ENCODE measurements at places on chromosomes 3 and 15. TPM values are rescaled to one million over a fixed set of nuclear protein-coding genes. Genes with fewer than 3 reads are reported as not detected.

- no peak overlapping the region for H3K27ac ChIP-seq
- no peak for DNase-seq
- H3K36me3 ChIP-seq = no peaks in the 10 kb centered on the region
- no peaks in the 10 kb centered on the region for H3K4me1 ChIP-seq
Observed at GRCh38 chr3:71504250-71505036, 79.1 kb downstream of the FOXP1 start.

- H3K36me3 ChIP-seq = peaks cover 10% of the 10 kb centered on the region
- H3K4me1 ChIP-seq = no peaks in the 10 kb centered on the region
- no peak overlapping the region for H3K27ac ChIP-seq
- no peak for DNase-seq
- no peaks in the 10 kb centered on the region for H3K27me3 ChIP-seq
Observed at GRCh38 chr15:49023354-49023753, 22.9 kb downstream of the SECISBP2L start.

GRCh38 chr3:14691239-14691638, 16.3 kb downstream of the C3orf20 start:
- H3K4me3 ChIP-seq = no peak overlapping the region
- H3K27me3 ChIP-seq = no peaks in the 10 kb centered on the region
- H3K27ac ChIP-seq = no peak overlapping the region
- no peak for DNase-seq
- no peaks in the 10 kb centered on the region for H3K36me3 ChIP-seq

DNA sequence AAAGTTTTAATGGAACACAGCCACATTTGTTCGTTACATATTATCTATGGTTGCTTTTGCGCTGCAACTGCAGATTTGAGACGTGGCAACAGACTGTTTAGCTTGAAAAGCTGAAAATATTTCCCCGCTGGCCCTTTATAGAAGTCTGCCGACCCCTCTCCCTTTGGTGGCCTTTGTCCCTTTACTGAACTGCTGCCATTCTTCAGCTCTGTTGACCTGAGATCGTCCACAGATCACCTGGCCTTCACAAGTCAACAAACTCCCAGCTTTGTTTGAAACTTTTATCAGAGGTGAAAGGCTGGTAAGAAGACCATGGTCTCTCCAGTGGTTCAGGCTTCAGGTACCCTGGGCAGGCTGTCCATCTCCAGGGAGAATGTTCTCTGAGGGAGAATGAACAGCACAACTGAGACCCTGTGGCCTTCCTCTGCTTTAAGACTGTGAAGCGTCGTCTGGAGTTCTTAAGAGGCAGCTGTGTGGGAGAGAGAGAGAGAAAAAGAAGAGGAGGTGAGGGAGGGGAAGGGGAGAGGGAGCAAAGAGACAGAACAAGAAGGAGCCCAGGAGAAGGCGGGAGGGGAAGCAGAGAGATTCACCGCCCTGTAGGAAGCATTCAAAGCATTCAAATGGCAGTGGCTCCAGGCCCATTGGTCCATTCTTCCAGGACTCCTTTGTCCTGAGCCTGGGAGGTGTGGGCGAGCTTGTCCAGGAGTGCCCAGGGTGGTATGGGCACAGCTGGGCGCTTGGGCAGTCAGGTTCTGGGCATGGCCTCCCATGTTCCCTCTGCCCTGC, 53.7 kb upstream of the INSYN1 start:
- no peaks in the 10 kb centered on the region for H3K27me3 ChIP-seq
- H3K27ac ChIP-seq = no peak overlapping the region
- no peaks in the 10 kb centered on the region for H3K36me3 ChIP-seq
- DNase-seq = no peak
- no peak overlapping the region for H3K4me3 ChIP-seq

DNA sequence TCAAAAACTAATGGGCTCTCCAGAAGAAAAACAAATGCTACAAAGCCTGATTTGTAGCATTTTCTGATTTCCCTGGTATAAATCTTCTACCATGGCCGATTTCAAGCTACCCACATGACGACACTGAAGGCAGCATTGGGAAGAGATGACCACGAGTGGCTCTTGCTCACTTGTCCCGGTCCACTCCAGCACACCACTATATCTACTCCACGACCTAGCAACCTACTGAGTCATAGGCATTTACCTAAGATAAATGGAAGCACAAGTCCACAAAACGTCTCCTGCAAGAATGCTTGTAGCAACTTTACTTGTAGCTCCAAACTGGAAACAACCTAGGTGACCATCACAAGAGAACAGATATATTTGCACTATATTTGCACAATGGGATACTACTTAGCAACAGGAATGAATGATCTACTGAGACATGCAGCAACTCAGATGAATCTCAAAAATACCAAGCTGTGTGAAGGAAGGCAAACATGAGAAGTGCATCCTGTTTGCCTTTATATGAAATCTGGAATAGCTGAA, 60.8 kb upstream of the HES1 start:
- no peak overlapping the region for H3K4me3 ChIP-seq
- no peaks in the 10 kb centered on the region for H3K27me3 ChIP-seq

DNA sequence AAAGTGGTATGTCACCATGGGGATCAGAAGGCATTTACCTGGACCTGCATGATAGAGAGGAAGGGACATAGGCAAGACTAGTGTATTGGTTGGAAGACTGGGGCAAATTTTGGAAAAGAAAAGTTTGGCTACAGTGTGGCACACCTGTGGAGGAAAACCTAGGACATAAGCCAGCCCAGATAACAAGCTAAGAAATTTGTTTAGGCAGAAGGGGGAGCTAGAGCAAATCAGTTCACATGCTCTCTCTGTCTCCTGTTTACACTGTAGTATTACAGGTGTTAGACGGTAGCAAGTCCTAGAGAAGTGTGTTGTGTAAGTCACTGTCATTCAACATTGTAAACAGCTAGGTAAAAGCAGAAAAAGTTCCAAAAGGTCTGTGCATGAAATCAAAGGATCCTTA, 11.9 kb upstream of the ALDH1A2 start:
- no peaks in the 10 kb centered on the region for H3K36me3 ChIP-seq
- H3K27ac ChIP-seq = no peak overlapping the region
- no peak overlapping the region for H3K4me3 ChIP-seq
- DNase-seq = no peak
- H3K4me1 ChIP-seq = no peaks in the 10 kb centered on the region

DNA sequence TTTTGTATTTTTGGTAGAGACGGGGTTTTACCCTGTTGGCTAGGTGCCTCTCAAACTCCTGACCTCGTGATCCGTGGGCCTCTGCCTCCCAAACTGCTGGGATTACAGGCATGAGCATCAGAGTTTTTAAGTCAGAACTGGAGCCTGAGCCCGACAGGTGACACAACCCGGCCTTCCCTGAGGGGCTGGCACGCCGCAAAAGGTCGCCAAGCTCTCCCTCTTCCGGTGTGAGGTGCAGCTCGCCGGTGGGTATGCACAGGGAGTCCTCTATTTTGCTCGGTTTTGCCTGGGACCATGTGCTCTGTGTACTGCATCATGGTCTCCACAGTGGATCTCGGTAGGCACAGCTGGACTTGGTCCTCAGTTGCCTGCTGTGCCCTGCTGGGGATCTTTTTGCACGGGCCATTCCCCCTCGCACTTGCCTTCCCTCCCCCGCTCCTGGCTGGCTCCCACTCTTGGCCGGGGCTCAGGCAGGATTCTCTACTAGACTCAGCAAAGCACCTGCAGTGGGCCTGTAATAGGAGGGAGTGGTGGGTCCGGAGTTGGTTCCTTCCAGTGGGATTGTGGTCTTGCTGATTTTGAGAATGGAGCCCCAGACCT, 101.2 kb upstream of the KLF13 start:
- no peak overlapping the region for H3K27ac ChIP-seq
- H3K36me3 ChIP-seq = no peaks in the 10 kb centered on the region
- no peaks in the 10 kb centered on the region for H3K4me1 ChIP-seq

DNA sequence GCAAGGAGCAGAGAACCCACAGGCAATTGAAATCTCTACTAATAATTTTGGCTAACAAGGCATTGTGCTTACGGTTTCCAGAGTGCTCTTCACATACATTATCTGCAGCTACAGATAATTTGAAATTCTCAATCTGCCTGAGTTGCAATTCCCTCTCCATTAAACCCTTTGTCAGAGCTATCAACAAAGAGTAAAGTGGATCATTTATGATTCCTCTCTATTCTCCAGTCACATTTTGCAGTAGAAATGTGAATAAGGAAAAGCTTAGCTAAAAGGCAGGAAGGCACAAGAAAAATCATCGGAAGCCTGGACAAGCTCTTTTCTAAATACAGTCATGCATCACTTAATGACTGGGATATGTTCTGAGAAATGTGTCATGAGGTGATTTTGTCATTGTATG, 49.6 kb downstream of the FAM98B start:
- no peaks in the 10 kb centered on the region for H3K36me3 ChIP-seq
- H3K27me3 ChIP-seq = no peaks in the 10 kb centered on the region
- H3K4me1 ChIP-seq = no peaks in the 10 kb centered on the region
- DNase-seq = no peak
- H3K27ac ChIP-seq = no peak overlapping the region

DNA sequence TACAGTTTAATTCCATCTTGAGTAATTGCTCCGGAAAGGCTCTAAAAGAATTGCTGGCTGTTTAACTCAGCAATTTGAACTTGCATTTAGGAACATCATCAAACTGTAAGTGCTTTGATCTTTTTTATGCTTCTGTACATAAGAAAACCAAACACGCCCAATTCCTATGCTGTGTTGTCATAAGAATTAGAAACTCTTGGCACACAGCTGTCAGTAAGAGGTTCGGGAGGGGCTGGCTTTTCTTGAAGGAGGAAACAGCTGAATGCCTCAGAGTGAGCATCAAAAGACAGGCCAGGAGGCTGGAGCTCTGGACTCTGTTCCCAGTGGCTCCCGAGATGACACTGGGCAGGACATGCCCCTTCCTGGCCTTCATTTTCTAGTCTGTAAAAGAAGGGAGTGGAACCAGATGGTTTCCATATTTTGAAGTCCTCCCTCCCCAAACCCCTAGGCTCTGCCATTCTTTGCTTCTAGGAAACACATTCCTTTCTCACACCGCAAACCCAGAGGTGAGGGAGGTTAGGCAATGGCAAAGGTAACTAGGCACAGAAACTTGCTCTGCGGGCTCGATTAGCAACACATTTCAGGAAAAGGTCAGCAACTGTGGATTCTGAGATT, 73.7 kb upstream of the DLG1 start:
- H3K36me3 ChIP-seq = no peaks in the 10 kb centered on the region
- no peaks in the 10 kb centered on the region for H3K27me3 ChIP-seq
- no peak overlapping the region for H3K4me3 ChIP-seq
- peaks cover 8% of the 10 kb centered on the region for H3K4me1 ChIP-seq
- DNase-seq = peak; percentile 45

DNA sequence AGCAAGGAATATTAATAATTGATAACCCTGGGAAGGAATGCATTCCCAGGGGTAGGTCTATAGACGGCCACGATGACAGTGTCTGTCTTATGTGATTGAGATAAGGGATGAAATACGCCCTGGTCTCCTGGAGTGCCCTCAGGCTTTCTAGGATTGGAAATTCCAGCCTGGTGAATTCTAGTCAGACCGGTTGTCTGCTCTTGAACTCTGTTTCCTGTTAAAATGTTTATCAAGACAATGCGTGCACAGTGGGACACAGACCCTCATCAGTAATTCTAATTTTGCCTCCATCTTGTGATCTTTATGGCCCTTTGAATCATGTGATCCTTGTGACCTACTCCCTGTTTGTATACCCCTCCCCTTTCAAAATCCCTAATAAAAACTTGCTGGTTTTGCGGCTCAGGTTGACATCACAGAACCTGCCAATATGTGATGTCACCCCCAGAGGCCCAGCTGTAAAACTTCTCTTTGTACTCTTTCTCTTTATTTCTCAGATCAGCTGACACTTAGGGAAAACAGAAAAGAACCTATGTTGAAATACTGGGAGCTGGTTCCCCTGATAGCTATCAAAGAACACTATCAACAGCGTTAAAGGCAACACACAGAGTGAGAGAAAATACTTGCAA, 183.3 kb downstream of the PDE8A start:
- no peaks in the 10 kb centered on the region for H3K4me1 ChIP-seq
- no peak overlapping the region for H3K4me3 ChIP-seq
- no peaks in the 10 kb centered on the region for H3K36me3 ChIP-seq
- peaks cover 17% of the 10 kb centered on the region for H3K27me3 ChIP-seq

DNA sequence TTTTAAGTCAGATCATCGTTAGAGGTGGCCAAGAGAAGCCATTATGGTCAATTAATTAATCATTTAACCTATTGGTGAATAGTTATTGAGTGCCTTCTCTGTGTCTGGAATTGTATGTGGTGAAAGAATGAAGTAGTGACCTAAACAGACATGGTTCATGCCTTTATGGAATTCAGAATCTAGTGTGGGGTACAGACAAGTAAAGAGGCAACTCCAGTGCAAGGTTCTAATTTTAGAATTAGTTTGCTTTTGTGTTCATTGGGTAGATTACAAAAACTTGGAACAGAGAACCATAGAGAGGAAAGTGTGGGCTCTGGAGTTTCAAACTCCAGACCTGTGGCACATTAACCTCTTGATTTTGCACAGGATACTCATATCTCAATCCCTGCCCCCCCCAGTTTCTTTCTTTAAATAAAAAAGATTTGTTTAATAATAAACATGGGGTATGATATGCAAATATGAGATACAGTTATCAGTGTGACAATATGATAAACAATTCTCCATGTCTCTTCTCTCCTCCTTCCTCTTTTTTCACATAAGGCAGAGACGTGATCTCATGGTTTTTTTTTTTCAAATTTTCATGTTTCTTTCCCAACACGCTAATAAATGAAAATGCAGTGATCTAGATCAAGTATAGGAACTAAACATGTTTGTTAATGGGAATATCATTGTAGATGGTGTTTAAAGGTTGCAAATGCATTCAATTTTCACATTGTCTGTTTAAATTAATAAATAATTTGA, 117.9 kb downstream of the MITF start:
- DNase-seq = no peak
- H3K4me1 ChIP-seq = no peaks in the 10 kb centered on the region
- H3K4me3 ChIP-seq = no peak overlapping the region
- H3K27me3 ChIP-seq = no peaks in the 10 kb centered on the region
- H3K27ac ChIP-seq = no peak overlapping the region

- DNase-seq = no peak
- H3K27ac ChIP-seq = no peak overlapping the region
- no peaks in the 10 kb centered on the region for H3K4me1 ChIP-seq
- H3K4me3 ChIP-seq = no peak overlapping the region
Observed at GRCh38 chr15:77352887-77353286, 67.0 kb downstream of the PEAK1 start.

- H3K36me3 ChIP-seq = no peaks in the 10 kb centered on the region
- no peaks in the 10 kb centered on the region for H3K27me3 ChIP-seq
- DNase-seq = no peak
- H3K4me1 ChIP-seq = no peaks in the 10 kb centered on the region
- H3K27ac ChIP-seq = no peak overlapping the region
- no peak overlapping the region for H3K4me3 ChIP-seq
Observed at GRCh38 chr3:148816981-148817525, 10.6 kb upstream of the CPB1 start.

DNA sequence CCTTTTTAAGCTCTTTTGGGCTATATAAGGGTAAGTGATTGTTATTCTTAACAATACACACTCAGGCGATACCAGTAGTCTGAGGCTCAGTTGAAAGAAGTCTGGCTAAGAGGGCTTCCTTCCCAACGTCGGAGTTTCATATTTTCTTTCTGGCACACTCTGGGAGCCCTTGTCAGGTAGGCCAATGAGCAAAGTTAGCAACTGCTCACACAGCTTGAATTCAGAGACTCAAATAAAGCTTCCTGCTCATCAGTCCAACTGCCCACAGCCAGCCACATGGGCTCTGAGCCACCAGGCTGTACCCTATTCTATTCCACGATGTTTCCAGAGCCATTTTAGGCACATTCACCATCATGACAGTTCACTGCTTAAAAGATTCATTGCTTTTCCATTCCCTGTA, 155.1 kb upstream of the TBL1XR1 start:
- H3K27ac ChIP-seq = peak overlapping the region; percentile 77
- no peak overlapping the region for H3K4me3 ChIP-seq

Gene GPR62
- not detected for total RNA-seq

Gene AAGAB
- total RNA-seq = 52.9 TPM

Gene C3orf22
- not detected for total RNA-seq

Gene GABRR3
- not detected for total RNA-seq

Gene PARP15
- 1.2 TPM for total RNA-seq

Gene PRR20G
- not detected for total RNA-seq

Gene ACSBG1
- not detected for total RNA-seq

Gene ZNF717
- 2.2 TPM for total RNA-seq

Gene HRG
- total RNA-seq = not detected
